Activated CD8-positive, alpha-beta T cell treated with anti-CD3 and anti-CD28 coated beads, Interleukin-2, amount 10 ng/mL, durations not matched to agents 7 days and 5 days (primary cell): ENCODE measurements at places on chromosomes 12 and 14. TPM values are rescaled to one million over a fixed set of nuclear protein-coding genes. Genes with fewer than 3 reads are reported as not detected.

DNA sequence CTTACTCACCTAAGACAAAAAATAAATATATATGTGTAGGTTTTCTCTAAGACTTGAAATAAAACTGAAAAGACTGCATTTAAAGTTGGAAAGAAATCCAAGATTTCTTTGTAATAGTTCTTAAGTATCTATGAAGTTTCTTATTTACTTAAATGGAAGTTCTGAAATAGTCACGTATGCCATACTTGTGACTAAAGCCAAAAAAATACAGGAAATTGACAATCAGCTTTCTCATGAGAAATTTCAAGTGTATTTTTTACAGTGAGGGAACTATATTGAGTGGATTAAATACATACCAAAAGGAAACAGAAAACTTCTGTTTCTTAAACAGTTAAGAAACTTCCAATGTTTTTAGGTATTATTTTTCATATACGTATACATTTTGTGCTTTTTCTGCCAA lies 188.1 kb downstream of the DPY19L2 start:
- H3K4me3 ChIP-seq = no peak overlapping the region
- no peaks in the 10 kb centered on the region for H3K36me3 ChIP-seq
- no peaks in the 10 kb centered on the region for H3K4me1 ChIP-seq
- no peak for DNase-seq

DNA sequence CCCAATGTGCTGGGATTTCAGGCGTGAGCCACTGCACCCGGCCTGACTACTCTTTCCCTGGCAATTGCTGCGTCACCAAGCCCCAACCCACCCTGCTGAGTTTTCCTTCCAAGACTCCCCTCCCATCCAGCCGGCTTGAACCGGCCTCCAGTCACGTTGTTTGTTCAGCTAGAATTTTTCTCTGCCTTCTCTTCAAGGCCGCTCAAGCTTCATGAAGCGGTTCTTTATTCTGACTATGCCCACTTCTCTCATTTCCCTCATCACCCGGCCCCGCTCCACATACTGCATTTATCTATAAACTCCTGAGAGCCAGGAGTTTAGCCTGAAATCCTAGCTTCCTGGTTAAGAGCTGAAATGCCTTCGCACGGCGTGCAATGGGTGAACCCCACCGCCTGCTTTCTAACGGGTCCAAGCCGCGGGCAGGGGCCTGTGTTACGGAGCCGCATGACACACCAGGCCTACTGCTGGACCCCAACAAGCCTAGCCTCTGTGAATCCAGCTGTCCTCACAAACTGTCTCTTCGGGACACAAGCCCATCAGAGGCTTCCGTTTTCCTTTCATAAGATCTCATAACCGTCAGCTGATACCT lies 999 bp upstream of the DCAF4 start:
- H3K4me1 ChIP-seq = peaks cover 18% of the 10 kb centered on the region
- peaks cover 23% of the 10 kb centered on the region for H3K27me3 ChIP-seq
- H3K27ac ChIP-seq = no peak overlapping the region

DNA sequence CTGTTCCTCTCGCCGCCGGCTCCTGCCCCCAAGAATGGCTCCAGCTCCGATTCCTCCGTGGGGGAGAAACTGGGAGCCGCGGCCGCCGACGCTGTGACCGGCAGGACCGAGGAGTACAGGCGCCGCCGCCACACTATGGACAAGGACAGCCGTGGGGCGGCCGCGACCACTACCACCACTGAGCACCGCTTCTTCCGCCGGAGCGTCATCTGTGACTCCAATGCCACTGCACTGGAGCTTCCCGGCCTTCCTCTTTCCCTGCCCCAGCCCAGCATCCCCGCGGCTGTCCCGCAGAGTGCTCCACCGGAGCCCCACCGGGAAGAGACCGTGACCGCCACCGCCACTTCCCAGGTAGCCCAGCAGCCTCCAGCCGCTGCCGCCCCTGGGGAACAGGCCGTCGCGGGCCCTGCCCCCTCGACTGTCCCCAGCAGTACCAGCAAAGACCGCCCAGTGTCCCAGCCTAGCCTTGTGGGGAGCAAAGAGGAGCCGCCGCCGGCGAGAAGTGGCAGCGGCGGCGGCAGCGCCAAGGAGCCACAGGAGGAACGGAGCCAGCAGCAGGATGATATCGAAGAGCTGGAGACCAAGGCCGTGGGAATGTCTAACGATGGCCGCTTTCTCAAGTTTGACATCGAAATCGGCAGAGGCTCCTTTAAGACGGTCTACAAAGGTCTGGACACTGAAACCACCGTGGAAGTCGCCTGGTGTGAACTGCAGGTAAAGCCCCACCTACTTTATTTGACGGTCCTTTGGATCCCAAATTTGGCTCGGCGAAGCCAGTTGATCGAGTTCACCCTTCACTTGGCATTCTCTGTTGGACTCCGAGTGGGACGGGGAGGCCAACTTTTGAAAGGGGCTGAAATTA lies 1.5 kb downstream of the WNK1 start:
- peak overlapping the region; percentile 91 for H3K27ac ChIP-seq
- H3K4me1 ChIP-seq = peaks cover 34% of the 10 kb centered on the region
- no peaks in the 10 kb centered on the region for H3K27me3 ChIP-seq
- DNase-seq = peak; percentile 63
- peaks cover 43% of the 10 kb centered on the region for H3K36me3 ChIP-seq

- no peak overlapping the region for H3K27ac ChIP-seq
- no peak for DNase-seq
- no peaks in the 10 kb centered on the region for H3K36me3 ChIP-seq
- no peaks in the 10 kb centered on the region for H3K27me3 ChIP-seq
- H3K4me3 ChIP-seq = no peak overlapping the region
- H3K4me1 ChIP-seq = no peaks in the 10 kb centered on the region
Observed at GRCh38 chr12:71069311-71069710, 88.5 kb downstream of the TSPAN8 start.

- H3K4me1 ChIP-seq = no peaks in the 10 kb centered on the region
- no peak for DNase-seq
- H3K36me3 ChIP-seq = no peaks in the 10 kb centered on the region
Observed at GRCh38 chr14:74596741-74597450, 15.1 kb downstream of the LTBP2 start.

DNA sequence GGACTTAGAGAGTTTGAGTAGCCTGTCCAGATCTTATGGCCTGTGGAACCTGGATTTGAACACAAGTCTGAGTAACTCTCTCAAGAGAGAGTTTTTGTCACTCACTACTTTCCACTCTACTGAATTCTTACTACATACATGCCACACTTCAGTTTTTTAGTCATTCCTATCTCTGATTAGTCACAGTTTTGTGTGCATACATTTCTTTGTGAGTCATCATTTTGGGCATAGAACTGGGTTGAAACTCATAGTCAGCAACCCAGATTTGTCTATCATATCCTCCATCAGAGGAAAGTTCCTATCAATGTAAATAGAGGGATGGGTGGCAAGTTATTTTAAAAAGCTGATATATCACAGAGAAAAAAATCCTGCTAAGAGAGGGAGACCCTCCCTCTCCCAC lies 42.9 kb downstream of the FLRT2 start:
- H3K27me3 ChIP-seq = no peaks in the 10 kb centered on the region
- H3K27ac ChIP-seq = no peak overlapping the region
- no peaks in the 10 kb centered on the region for H3K36me3 ChIP-seq
- no peak overlapping the region for H3K4me3 ChIP-seq
- no peak for DNase-seq

Gene KHNYN
- total RNA-seq = 55.4 TPM

Gene PRPH
- total RNA-seq = not detected

DNA sequence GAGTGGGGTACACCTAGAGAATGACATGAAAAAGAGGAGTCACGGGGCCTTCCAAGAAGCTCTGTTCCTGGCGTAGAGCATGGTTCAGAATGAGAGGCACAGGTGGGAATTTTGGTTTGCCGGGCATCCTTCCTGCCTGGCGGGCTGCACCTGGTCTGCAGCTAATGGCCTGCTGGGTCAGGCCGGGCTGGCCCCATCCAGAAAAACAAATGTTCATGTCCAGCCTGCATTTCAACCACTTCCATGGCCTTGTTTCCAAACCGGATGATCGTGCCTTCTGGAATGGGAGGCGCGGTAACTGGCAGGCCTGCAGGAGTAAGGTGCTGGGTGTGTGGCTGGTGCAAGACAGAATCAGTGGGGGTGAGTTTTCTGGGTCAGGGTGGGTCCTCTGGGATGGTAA lies 14.4 kb downstream of the TEAD4 start:
- no peak overlapping the region for H3K4me3 ChIP-seq
- DNase-seq = no peak
- H3K27ac ChIP-seq = no peak overlapping the region
- no peaks in the 10 kb centered on the region for H3K36me3 ChIP-seq
- no peaks in the 10 kb centered on the region for H3K4me1 ChIP-seq

Gene PRR4
- total RNA-seq = 2.9 TPM

Gene HSP90AA1
- 702 TPM for total RNA-seq

DNA sequence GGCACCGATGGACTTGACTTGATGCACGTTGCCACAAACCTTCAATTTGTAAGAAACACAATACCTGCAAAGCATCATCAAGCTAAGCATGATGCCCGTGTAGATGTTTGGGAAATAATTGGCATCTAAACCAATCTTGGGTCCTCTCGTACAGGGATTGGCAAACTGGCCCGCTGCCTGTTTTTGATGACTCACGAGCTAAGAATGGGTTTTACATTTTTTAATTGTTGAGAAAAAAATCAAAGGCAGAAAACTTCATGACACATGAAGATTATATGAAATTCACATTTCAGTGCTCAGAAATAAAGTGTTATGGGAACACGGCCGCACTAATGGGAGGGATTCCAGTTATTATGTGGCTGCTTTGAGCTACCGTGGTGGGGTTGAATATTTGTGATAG lies 10.9 kb downstream of the MTA1 start:
- no peak overlapping the region for H3K4me3 ChIP-seq
- peaks cover 15% of the 10 kb centered on the region for H3K4me1 ChIP-seq
- H3K27ac ChIP-seq = no peak overlapping the region
- peaks cover 37% of the 10 kb centered on the region for H3K36me3 ChIP-seq
- no peak for DNase-seq

Gene CIDEB
- 47.2 TPM for total RNA-seq

- no peak overlapping the region for H3K27ac ChIP-seq
- H3K36me3 ChIP-seq = no peaks in the 10 kb centered on the region
- no peak for DNase-seq
Observed at GRCh38 chr12:73656375-73656774, 881.3 kb upstream of the ATXN7L3B start.

Gene NTN4
- total RNA-seq = not detected
